Activated T-helper 1 cell treated with anti-CD3 and anti-CD28 coated beads, Interleukin-2, amount 50 U/mL, for 16 hours (primary cell): ENCODE measurements at places on chromosomes 5 and 9.

GRCh38 chr5:160555971-160556631 is 134.4 kb downstream of the PTTG1 start:
- DNase-seq, result no peak

- no peak for DNase-seq
These were observed 246.1 kb downstream of the MSX2 start for GRCh38 chr5:174970502-174970901.

DNA sequence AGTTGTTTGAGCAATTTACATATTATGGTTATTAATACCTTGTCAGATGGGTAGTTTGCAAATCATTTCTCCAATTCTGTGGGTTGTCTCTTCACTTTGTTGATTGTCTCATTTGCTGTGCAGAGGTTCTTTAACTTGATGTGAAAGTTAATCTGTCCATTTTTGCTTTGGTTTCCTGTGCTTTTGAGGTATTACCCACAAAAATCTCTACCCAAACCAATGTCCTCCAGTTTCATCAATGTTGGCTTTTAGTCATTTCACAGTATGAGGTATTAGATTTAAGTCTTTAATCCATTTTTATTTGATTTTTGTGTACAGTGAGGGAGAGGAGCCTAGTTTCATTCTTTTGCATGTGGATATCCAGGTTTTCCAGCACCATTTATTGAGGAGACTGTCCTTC is 82.4 kb downstream of the MRPS30 start:
- no peak for DNase-seq

DNA sequence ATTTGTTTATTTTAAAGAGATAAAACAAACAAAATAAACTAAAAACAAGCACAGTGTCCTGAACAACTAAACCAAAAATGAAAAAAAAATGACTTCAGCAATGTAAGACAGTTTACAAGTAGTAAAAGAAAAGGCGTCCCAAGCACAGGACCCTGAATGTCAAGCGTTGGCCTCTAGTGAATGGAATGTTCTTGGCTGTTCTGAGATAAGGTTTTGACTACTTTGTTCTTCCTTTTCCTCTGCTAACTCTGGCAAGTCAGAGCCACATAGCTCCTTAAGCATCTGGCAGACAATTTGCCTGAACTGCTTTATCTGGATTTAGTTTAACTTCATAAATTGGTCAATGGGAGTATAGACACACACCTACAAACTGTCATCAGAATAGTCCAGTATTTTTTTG is 655.2 kb downstream of the ANXA1 start:
- no peak for DNase-seq

- no peak for DNase-seq
These were observed 196.4 kb downstream of the EFNA5 start for GRCh38 chr5:107474361-107474715.

GRCh38 chr9:124040935-124041816 is 29.6 kb downstream of the LHX2 start:
- DNase-seq, result peak; percentile 19
